ENCODE measurements at places on chromosomes 6 and 20.

GRCh38 chr20:12715991-12716680 lies 292.6 kb upstream of the SPTLC3 start:
- no peak for DNase-seq

GRCh38 chr6:42349753-42350511 lies 101.8 kb downstream of the TRERF1 start:
- no peak for DNase-seq

DNA sequence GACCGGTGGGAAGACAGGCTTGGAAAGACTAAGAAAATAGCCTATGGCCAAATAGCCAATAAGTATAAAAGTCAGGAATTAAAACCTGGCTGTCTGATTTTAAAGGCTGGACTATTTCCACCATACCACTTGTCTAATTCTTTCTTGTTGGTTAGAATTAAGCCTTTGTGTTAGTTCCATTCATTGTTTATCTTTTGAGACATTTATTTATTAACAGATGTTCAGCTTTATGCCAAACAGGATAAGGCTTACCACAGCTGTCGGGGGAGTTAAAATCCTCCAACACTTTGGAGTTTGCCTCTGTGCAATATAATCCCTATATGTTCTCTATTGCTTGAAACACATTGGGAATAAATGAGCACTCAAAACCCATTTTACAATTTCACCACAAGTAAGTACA lies 208.3 kb downstream of the TMEM200A start:
- DNase-seq, result no peak

DNA sequence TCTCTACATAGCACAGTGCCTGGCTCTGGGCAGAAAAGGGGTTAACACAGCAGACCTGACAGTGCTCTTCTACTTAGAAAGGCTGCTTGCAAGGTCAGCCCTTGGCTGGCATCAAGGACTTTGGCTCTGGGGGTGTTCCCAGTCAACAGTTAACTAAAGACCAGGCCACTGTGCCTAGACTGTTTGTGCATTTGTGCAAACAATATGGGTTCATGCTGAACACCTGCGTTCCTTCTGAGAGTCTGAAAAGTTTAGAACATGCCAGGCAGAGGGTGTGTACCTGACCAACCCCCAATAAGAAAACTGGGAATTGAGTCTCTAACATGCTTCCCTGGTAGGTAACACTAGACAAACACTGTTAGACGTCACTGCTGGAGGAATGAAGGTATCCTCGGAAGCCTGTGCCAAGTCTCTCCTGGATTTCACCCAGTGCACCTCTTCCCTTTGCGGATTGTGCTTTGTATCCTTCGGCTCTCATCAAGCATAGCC lies 110.7 kb downstream of the PDE10A start:
- no peak for DNase-seq

GRCh38 chr6:38370653-38371601 lies 268.8 kb downstream of the BTBD9 start:
- no peak for DNase-seq

- DNase-seq, result no peak
Observed at GRCh38 chr6:97440590-97441176, 157.7 kb upstream of the MMS22L start.

GRCh38 chr6:170000071-170000843 lies 248.8 kb downstream of the ERMARD start:
- DNase-seq, result no peak

- DNase-seq, result no peak
Observed at GRCh38 chr6:38497546-38497945, 142.2 kb downstream of the BTBD9 start.

DNA sequence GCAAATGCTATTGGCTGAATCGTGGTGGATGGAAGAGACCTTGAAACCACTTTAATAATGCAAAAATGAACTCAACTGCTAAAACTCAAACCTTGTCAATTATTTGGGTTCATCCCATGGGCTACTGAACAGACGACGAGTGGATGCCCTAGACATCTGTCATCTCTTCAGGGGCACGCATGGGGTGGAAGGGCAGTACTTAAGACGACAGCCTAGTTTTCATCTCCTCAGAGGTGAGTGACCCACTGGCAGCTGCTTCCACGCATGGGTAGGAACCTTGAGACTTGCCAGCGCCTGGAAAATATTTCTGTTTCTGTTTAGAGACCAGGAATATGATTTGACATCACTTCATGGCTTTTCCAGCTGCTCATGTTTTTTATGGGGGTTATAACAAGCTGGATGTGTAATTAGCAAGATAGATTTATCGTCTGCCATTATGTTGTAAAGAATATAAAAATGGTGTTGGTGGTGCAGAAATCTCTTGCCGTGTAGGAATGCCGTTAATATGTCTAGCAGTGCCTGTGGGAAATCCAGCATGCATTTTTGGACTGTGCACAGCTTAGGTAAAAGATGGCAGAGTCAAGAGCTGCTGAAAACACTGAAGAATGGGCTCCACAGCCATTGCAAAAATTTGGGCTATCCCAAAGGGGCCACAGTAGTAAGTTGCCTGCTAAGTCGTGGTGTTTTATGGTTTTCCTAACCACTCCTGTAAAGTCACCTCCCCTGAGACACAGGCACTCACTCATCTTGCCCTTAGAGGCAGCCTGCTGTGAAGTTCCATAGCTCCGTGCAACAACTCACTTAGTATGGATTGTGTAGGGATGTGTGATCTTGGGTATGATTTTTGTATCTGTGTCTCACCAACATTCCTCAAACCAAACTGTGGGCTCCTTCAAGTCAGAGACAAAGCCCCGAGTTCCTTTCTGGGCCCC lies 203.3 kb downstream of the EYA2 start:
- no peak for DNase-seq
